Substantia nigra (tissue), 51 donors: ENCODE measurements at places on chromosomes 1 and 21.

DNA sequence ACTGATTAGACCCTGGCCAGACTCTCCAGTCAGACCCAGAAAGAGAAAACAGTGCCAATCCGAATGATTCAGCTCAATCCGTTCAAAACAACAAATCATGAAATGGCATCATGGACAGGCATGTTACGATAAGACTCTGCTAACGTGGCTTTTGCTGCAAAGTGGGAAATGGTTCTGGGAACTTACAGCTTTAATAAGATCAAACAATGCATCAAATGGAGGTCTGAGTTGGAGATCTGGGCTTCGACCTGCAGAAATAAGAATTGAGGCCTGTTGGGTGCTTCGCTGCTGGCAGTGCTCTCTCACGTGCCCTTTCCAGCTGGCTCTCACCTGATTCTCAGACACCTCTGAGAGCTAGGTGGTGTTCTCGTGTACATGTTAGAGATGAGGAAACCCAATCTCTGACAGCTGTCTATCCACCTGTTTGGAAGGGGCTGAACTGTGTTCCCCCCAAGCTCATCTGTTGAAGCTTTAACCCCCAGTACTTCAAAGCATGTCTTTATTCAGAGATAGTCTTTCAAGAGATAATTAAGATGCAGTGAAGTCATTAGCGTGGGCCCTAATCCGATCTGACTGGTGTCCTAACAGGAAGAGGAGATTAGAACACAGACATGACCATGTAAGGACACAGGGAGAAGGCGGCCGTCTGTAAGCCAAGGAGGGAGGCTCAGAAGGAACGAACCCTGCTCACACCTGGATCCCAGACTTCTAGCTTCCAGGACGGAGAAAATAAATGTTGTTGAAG lies 45.5 kb upstream of the ETS2 start:
- no peak for DNase-seq

DNA sequence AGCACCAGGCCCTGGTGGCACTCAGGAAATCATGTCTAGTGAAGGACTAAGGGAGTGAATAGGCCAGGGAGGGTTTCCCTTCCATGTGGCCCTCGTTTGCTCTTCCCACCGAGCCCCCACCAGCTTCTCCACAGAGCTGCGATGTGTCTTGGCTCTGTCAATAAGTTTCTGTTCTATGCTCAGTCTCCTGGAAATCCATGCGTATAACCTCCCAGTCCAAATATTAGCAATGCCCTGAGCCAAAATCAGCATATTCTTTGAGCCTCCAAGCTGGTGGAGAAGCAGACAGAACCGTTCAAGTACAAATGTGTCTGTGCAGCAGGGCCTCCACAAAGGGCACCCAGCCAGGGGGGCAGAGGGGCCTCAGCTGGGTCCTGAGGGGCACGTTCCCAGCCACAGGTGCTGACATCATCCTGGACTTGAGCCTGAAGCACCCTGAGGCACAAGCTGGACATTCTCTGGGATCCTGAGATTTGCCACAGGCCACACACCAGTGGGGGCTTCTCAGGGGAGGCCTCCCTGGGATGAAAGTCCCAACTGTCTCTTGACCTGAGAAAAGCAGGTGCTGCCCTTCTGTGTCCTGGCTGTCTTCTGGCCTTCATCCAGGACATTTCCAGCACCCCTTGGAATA lies 350.5 kb upstream of the VAMP3 start:
- DNase-seq, result peak; percentile 24

DNA sequence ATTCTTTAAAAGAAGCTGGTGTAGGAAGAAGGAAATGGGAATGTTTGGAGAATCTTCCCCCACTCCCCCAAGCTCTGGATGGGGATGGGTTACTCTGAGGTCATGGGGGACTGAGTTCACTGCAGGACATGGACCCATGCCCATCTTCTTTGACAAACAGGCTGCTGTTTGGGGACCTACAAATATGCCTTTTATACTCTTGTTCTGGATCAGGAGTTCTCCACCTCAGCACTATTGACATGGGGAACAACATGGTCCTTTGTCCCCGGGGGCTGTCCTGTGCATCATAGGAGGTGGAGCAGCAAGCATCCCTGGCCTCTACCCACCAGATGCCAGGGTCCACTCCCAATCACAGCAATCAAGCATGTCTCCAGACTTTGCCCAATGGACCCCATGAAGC lies 365.8 kb upstream of the C1orf174 start:
- no peak for DNase-seq

DNA sequence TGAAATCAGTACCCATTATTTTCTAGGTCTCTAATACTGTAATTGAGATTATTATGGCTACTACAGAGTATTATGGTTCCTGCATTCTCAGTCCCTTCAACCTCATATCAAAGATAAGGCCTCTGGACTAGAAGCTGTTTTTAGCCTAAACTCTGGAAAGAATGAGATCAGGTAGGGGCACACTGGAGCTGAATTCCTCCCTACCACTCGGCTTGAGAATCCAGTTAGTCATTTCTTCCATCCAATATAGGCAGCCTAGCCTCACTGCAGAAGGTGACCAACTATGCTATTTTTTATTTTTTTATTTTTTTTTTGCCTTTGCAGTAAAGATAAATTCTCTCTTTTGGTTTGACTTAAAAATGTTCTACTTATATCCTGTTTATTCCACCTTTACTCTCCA lies 8.0 kb upstream of the HAX1 start:
- no peak for DNase-seq

DNA sequence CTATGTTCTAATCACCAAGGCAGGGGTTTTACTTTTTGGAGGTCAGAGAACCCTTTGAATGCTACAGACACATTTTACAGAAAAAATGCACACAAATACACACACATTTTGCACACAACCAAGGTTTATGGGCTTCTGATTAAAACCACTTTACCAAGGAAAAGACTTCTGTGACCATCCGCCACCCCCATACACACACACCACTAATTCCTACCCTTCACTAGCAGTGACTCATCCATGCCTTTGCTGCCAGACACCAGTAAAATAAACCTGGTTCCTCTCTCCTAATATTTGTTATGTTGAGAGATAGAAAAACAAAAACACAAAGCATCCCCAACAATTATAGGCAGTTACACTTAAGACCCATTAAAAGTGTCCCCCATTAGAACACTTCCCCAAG lies 12.9 kb downstream of the PIGM start:
- DNase-seq, result no peak

DNA sequence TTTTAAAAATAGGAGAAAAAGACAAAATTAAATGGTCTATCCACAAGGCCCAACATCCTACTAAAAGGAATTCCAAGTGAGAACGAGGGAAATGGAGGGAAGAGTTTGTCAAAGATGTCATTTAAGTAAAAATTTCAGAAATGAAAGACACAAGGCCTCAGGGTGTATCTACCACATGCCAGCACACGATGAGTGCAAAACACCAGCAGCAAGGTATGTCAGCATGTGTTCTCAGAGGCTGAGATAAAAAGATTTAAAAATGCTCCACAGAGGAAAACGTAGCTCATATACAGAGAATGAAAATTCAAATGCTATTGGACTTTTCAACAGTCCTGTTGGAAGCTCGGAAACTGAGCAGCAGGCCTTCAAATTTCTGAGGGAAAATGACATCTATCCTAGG lies 42.0 kb downstream of the RHOU start:
- no peak for DNase-seq

DNA sequence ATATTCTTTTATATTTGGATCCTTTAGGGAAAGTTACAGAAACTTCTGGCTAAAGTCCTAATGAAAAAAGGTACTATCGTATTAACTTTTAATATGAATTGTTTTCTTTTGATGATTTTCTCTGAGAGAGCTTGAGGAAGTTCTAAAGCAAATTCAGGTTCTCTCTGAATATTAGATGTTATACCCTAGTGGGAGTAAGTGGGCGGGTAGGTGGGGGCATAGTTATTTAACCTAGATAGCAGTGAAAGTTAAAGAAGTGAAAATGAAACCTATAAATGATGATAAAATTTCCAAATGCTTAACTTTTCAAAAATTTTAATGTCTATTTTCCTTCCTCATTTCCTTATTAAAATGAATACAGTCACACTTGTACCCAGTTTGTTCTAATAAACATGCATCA lies 26.2 kb upstream of the B3GALT2 start:
- no peak for DNase-seq

GRCh38 chr1:235858766-235859165 lies 7.9 kb downstream of the LYST start:
- DNase-seq, result no peak

DNA sequence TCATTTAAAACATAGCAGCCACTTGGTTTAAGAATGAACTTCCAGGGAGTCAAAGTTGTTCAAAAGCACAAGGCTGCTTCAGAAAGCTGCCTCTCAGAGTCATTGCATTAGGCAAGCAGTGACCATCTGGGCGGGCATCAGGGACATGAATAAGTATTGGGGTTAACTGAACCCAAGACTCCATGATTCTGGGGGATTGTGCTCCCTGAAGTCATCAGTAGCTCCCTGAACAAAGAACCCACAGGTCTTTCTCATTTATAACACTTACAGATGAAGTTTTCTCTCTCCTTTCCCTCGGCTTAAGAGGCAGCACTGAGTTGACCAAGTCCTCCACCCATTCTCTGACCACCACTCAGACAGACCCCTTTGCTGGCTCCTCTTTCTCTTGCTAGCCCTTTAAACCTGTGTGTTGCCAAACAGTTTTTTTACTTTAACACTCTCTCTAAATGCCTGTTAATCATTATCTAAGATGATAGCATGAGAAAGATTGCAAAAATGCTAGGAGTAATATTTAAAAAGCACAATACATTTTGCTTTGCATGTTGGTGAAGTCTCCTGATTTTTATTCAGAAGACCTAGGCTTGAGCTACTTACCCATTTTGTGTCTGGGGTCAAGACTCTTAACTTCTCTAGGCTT lies 77.0 kb upstream of the ARHGAP29 start:
- DNase-seq, result no peak

DNA sequence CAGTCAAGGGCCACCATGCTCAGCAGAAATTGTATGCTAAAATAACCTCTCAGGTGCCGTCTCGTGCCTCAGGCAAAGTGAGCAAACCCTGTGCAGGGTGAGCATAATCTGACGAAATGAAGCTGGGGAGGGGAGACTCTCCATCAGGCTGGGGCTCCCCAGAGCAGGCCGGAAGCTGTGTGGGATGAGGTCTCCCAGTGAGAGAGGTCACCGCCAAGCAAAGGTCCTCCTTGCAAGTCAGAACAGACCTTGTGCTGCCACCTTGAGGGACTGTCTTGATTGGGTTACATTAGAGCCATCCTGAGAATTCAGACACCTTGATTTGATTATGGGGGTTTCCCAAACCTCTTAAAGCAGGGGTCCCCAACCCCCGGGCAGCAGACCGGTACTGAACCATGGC lies 64.2 kb downstream of the ZNF684 start:
- DNase-seq, result no peak

- no peak for DNase-seq
Observed at GRCh38 chr1:209863766-209864485, 36.2 kb downstream of the UTP25 start.
